ENCODE measurements at places on chromosomes 7 and 10. TPM values are rescaled to one million over a fixed set of nuclear protein-coding genes. Genes with fewer than 3 reads are reported as not detected.

DNA sequence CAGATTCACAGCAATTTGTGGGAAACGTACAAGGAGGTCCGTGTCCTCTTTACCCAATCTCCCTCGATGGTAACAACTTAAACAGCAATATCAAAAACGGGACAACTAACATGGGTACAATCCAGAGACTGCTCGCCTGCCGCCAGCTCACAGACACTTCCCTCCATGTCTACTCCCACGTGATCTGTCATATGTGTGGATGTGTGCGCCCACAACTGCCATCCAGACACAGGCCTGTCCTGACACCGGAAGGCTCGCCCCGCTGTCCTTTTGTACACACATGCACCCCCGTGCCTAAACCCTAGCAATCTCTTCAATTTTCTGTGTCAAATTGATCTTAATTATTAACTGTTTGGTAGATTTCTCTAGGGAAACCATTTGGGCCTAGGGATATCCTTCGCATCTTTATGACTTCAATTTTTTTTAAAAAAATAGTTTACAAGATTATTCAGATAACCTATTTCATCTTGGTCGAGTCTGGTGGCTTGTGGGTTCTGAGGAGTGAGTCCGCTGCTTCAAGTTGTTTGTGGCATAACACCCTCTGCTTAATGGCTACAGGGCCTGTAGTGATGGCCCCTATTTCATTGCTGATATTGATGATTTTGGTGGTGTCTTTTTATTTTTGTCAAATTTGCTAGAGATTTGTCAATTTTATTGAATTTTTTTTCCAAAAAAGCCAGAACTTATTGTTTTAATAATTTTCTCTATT, 260.6 kb downstream of the MAD1L1 start:
- peak; percentile 34 for DNase-seq

DNA sequence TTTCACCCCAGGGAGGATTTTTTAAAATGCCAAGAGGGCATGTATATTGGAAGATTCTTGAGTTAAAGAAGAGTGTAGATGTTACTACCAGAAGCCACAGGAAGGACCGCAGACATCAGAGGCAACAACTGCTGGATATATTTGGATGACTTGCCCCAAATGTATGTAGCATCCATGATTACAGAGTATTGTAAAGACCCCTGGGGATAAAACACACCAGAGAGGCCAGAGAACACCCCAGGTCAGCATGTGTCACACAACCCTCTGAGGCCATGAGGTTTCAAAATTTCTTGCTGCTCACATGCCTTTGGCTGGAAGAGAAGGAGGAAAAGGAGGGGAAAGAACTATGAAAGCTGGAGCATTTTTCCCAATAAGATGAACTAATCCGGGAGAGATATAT, 108.0 kb upstream of the LSM8 start:
- DNase-seq, result no peak

GRCh38 chr7:28739826-28740225, 218.3 kb downstream of the TRIL start:
- DNase-seq, result no peak

The NOD1 gene
- total RNA-seq, result 38.4 TPM

- DNase-seq, result no peak
Measured at GRCh38 chr10:31103112-31103511, 71.4 kb upstream of the ZNF438 start.

- DNase-seq, result no peak
Measured at GRCh38 chr10:35225204-35225603, 98.6 kb downstream of the CREM start.

- no peak for DNase-seq
Measured at GRCh38 chr7:37765421-37765829, 81.9 kb downstream of the GPR141 start.

DNA sequence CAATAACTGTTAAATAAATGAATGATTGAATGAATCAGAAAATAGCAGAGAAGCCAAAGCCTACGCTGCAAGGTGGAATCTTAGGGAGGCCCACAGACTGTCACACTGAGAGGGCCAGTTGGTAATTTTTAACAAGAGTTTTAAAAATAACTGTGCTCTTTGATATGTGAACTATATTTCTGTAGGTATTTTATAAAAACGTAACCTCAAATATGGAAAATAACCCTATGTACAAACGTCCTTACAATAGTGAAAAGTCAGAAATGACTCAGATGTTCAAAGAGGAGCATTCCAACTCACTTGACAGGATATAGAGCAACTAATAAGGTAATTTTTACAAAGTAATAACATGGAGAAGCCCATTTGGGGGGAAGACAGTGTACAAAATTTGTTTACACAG, 18.9 kb upstream of the TMEM273 start:
- no peak for DNase-seq

The BAZ1B gene
- total RNA-seq, result 60.0 TPM

GRCh38 chr7:29189743-29190201, 4.8 kb upstream of the CHN2 start:
- DNase-seq, result peak; percentile 72

The ZPBP gene
- not detected for total RNA-seq

DNA sequence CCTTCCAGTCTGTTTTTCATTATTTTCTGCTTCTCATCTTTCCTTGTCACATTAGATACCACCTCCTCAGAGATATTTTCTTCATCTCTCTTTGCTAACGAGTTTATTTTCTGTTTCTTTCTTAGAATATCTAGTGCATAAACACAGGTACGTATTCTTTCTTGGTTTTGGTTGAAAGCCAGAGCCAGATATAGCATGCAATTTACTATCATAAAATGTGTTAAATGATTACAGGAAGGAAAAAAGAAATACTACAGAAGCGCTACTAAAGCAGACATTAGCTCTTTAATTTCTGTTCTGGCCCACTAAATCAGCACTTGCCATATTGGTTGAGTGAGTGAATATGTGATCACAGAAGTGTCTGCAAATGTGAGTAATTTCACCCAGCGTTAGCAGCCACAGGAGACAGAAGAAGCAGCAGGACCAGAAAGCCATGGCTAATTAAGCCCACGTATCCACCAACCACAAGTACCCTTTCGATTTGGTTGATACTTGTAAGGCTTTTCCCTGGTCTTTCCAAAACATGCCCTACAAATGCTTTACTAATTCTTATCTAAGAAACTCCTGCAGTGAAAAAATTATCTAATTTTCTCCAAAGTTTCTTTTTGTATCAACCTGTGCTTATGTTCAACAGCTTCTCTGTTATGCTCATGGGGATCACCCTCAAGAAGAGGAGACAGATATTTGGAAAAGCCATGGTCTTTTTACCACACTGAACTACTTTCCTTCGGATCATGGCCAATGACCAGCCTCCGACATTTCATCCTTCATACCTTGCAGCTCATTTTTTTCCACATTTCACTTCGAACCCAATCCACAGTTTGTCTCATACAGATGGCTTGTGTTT, 23.1 kb upstream of the MACC1 start:
- DNase-seq, result no peak

The MBL2 gene
- total RNA-seq, result not detected

- no peak for DNase-seq
Measured at GRCh38 chr10:125340903-125341302, 180.5 kb upstream of the CTBP2 start.

The FXYD4 gene
- total RNA-seq, result not detected

DNA sequence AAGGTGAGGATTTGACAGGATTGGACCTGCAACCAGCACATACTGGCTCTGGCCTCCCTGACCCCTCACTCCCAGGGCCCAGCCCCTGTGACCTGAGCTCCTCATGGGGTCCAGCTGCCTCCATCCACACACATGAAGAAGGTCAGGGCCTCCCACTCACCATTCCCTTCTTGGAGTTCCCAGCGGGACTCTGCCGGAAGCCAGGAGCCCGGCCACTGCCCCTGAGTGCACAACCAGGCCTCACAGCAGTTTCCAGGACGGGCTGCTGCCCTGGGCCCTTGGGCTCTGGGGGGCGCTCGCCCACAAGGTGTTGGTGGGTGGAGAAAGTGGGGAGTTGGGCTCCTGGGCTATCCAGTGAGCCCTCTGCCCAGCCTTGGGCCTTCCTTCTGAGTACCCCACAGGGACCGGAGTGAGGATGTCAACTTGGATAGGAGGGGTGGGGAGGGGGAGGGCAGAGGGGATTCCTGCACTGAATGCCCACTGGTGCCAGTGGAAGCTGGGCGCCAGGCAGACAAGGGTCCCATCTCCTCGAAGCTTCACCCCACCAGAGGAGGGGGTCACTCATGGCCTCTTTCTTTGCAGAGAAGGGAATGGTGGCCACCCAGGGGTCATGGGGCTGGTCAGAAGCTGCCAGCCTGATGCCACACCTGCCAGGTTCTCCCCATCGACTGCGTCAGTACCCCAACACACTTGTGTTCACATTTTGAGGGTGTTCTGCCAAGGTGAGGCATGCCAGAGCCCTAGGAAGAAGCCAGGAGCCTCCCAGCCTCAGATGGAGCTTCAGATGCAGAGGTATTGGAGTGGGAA, 115.3 kb downstream of the PTPN20 start:
- no peak for DNase-seq

- no peak for DNase-seq
Measured at GRCh38 chr7:39184391-39184790, 206.7 kb downstream of the POU6F2 start.

DNA sequence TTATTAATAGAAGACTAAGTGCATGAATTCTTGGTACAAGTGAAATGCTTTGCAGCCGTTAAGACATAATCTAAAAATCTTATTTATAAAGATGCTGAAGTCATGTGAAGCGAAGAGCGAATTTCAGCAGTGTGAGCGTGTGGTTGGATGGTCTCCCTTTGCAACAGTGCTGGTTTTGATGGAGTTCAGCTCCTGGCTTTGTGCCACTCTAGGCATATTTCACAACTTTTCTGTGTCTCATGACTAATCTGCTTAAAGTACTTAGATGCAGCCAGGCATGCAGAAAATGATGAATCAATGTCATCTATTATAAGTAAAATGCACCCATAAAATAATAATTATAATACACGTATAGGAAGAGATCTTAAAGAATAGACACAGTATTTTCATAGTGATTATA, 107.2 kb upstream of the TCERG1L start:
- no peak for DNase-seq

GRCh38 chr7:5276611-5277010, 6.1 kb upstream of the SLC29A4 start:
- DNase-seq, result no peak

GRCh38 chr7:54877683-54878082, 118.7 kb upstream of the SEC61G start:
- no peak for DNase-seq

- peak; percentile 64 for DNase-seq
Measured at GRCh38 chr10:133441780-133442179, 12.0 kb upstream of the SCART1 start.

DNA sequence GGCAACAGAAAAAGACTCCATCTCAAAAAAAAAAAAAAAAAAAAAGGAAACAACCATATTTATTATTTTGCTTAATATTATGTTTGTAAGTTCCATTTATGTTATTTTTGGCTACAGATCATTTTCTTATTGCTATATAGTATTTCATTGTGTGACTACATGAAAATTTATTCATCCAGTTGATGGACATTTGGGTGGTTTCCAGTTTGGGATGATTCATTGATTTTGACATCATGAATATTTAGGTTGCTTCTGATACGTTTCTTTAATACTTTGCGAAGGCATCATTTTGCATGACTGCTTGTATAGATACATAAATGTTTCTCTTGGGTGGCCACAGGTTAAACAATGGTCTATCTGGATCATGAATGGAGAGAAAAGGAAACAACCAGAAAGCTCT, 2.0 kb upstream of the NPSR1 start:
- DNase-seq, result no peak

DNA sequence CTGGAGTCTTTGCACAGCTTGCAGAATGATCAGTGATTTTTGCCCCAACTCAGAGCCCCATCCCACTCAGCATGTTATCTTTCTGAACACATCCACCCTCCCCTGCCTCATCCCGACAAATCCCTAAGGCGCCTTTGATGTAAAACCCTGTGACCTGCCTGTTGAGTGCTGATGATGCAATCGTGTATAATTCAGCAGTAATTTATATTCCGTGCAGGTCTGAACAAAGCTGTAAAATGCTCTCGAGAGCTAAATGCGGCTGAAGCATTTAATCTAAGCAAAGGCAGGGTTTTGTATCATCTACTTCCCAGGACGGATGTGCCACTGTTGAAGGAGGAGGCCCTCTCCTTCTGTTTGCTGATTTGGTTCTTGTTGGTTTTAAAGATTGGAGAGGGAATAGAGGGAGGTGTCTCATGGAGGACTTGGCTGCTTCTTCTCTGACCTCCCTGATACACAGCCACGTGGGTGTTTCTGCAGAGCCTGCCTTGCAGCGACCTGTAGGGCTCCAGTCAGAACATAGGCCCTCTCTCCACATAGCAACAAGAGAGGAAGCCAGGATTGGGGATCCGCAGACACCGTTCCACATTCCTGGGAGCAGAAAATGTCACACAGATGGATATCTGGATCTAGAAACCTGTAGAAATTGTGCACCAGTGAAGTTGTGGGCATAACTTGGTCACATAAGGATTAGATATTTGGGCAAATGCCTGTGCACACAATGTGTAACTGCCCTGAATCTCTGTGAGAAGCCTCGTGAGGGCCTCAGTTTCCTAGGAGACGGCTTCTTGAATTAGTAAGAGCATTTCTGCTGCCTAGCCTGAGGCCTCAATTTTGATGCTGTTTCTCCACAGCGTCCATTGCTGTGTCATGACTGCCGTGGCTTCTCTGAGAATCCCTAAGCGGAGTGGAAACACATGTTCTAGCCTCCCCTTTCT, 90.2 kb upstream of the AGK start:
- DNase-seq, result no peak

The AQP1 gene
- total RNA-seq, result 1,062 TPM

DNA sequence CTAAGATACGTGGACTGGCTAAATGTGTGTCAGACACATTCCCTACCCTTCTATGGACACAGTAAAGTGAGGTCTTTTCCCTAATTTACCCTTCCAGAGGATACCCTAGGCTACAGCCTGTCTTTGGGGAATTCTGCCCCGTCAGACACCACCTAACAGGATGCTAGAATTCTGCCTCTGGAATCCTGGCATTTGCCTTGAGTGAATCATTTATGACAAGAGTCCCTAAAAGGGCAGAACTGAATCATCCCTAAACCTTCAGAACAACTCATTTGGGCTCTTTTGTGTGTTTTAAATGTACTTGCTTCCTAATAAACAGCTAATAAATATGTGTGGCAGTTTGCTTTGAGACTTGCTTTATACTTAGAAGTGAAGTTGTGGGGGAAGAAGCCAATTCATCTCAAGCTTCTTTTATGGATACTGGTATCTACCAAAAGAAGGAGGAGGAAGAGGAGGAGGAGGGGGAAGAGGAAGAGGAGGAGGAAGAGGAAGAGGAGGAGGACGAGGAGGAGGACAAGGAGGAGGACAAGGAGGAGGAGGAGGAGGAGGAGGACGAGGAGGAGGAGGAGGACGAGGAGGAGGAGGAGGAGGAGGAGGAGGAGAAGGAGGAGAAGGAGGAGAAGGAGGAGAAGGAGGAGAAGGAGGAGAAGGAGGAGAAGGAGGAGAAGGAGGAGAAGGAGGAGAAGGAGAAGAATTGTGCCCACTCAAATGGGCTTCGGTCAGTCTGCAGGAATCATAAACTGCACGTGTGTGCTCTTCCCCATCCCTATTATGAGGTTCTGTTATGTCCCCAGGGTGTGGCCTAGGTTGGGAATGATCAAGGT, 27.1 kb downstream of the PARP12 start:
- no peak for DNase-seq

Measured in aorta (tissue), 5 donors.